Neural progenitor cell (in vitro differentiated cells): ENCODE measurements at places on chromosomes 12 and 14. TPM values are rescaled to one million over a fixed set of nuclear protein-coding genes. Genes with fewer than 3 reads are reported as not detected.

The ASPG gene
- 0.87 and 1.2 TPM in 2 replicates for total RNA-seq

The GUCY2C gene
- not detected in 2 replicates for total RNA-seq

The ZNF268 gene
- 42.7 and 54.2 TPM in 2 replicates for total RNA-seq

The KNTC1 gene
- total RNA-seq: 196 and 249 TPM in 2 replicates

The KCNMB4 gene
- total RNA-seq: 5.7 and 8.5 TPM in 2 replicates

The NELL2 gene
- 317 and 398 TPM in 2 replicates for total RNA-seq

The KCNC2 gene
- not detected in 2 replicates for total RNA-seq

The ART4 gene
- not detected in 2 replicates for total RNA-seq

The MDP1 gene
- 18.3 and 20.1 TPM in 2 replicates for total RNA-seq

The GPRC5A gene
- not detected in 2 replicates for total RNA-seq

The HNRNPC gene
- 1,681 and 1,872 TPM in 2 replicates for total RNA-seq

The CD4 gene
- 2.0 and 2.5 TPM in 2 replicates for total RNA-seq

The PLBD1 gene
- total RNA-seq: 4.8 and 5.4 TPM in 2 replicates
